ENCODE measurements at places on chromosomes 5 and 9. TPM values are rescaled to one million over a fixed set of nuclear protein-coding genes. Genes with fewer than 3 reads are reported as not detected.

MEIKIN gene
- not detected for total RNA-seq

PCDHGB2 gene
- 2.4 TPM for total RNA-seq

PDE6A gene
- total RNA-seq = under 0.01 TPM

SLC35D2 gene
- 19.9 TPM for total RNA-seq

C8G gene
- 0.81 TPM for total RNA-seq

FAM174A gene
- total RNA-seq = 26.9 TPM

TMEM267 gene
- 4.3 TPM for total RNA-seq

DOK3 gene
- total RNA-seq = 57.1 TPM

SV2C gene
- total RNA-seq = under 0.01 TPM

PCDHGB1 gene
- total RNA-seq = 0.27 TPM

ANKRD18B gene
- under 0.01 TPM for total RNA-seq

THBS4 gene
- under 0.01 TPM for total RNA-seq

SOHLH1 gene
- total RNA-seq = not detected

DNAI1 gene
- total RNA-seq = not detected

ERAP2 gene
- total RNA-seq = 9.7 TPM

Data from hematopoietic multipotent progenitor cell (in vitro differentiated cells).